ENCODE measurements at places on chromosomes 11 and 22.
A peak's percentile ranks its signal among the peaks of the same experiment; 100 is the strongest.

DNA sequence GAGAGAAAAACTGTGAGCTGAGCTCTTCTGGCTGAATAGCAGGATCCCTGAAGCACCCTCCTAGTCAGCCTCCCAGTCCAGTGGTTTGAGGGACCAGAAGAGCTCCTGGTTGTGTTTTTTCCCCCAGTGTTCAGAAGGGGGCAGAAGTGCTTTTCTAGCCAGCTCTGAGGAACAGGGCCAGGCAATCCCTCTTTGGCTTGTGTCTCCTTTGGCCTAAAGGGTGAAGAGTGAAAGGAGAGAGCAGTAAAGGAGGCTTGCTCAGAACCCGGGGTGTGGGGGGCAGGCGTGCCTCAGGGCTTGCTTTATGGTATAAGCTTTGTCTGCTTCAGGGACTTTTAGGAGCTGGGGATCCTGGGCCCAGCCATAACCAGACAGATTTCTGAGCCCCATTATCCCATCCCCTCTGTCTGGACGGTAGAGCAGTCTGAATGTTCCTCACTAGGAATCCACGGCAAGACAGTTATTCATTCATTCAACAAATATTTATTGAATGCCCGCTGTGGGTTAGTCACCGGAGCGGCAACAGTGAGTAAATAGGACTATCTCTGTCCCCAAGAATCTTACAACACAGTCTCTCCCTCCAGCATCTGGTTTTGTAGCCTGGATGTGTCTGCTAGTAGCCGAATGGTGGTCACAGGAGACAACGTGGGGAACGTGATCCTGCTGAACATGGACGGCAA is 14.5 kb downstream of the ACP2 start:
- peak; percentile 67 for DNase-seq

DNA sequence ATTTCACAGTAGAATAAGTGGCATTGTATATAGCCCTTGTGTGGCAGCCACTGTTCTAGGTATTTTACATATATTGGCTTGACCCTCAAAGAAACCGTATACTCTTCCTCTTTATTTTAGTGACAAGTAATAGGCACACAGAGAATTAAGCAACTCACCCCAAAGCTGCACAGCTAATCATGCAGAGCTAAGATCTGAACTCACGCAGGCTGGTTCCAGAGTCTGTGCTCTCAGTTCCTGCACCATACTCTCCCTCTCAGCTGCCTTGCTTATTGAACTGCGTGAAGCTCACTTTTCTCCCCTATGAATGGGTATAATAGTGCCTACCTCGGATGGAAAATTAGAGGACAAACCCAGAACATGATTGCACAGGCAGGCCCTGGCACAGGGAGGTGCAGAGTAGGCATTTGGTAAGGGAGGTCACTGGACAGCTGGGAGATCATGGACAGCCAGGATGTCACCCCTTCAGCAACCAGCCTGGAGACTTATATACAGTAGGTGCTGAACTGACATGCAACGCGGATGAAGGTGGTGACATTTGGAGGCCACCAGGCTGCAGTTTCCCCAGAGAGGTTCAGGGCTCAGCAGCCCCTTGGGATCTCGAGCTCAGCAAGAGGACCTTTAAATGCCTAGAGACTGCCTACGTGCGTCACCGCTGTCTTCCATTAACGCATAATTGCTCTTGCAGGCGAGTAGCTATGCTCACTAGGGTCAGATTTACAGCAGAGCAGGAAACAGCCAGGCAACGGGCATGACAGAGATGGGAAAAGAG is 78.4 kb upstream of the TP53I11 start:
- DNase-seq, result no peak

GRCh38 chr22:29145321-29146072 is 60.2 kb upstream of the EMID1 start:
- peak; percentile 55 for DNase-seq

- DNase-seq, result no peak
These were observed 177.4 kb downstream of the BUD13 start for GRCh38 chr11:116595305-116595880.

Measured in hematopoietic multipotent progenitor cell treated with erythropoietin and hydrocortisone succinate and interleukin-3 and kit ligand, for 4 days (in vitro differentiated cells).